Stimulated activated CD8-positive, alpha-beta memory T cell treated with anti-CD3 and anti-CD28 coated beads, Interleukin-7, amount 100 ng/mL, for 48 hours (primary cell): ENCODE measurements at places on chromosomes 11 and 22.

DNA sequence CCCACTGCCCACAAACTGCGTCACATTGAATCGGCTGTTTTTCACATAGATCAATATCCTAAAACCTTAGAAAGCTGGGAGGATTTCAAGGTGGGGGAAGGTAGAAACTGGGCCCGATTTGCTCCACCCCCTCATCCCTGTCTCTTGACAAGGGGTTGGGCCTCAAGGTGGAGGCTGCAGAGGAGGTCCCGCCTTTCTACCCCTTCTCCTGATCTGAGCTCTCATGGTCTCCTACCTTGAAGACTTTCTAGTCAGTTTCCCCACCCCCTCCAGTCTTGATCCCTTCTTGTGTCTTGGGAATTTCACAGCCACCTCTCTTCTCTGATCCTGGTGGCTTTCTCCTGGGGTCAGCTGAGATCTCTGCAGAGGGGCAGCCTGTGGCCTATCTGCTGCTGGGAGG is 4.5 kb upstream of the STARD10 start:
- DNase-seq, result no peak

DNA sequence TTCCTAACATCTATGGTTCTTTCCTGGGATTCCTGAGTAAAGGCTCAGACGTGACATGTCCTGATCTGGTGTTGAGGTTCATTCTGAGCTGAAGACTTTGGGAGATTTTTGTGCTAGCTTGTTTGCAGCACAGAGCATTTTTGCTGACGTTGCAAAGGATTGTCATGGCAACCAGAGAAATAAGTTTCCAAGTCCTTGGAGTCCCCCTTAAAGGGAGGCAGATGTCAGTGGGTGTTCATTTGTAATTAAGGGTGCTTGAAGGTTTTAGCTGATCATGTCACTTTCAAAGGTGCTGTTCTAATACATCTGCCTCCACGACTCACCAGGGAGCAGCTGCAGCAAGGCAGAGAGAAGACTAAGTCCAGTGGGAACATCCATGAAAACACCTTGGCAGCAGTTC is 5.4 kb upstream of the SYN3 start:
- DNase-seq, result no peak

- no peak for DNase-seq
Measured at GRCh38 chr22:19523240-19524169, 705 bp downstream of the CLDN5 start.

DNA sequence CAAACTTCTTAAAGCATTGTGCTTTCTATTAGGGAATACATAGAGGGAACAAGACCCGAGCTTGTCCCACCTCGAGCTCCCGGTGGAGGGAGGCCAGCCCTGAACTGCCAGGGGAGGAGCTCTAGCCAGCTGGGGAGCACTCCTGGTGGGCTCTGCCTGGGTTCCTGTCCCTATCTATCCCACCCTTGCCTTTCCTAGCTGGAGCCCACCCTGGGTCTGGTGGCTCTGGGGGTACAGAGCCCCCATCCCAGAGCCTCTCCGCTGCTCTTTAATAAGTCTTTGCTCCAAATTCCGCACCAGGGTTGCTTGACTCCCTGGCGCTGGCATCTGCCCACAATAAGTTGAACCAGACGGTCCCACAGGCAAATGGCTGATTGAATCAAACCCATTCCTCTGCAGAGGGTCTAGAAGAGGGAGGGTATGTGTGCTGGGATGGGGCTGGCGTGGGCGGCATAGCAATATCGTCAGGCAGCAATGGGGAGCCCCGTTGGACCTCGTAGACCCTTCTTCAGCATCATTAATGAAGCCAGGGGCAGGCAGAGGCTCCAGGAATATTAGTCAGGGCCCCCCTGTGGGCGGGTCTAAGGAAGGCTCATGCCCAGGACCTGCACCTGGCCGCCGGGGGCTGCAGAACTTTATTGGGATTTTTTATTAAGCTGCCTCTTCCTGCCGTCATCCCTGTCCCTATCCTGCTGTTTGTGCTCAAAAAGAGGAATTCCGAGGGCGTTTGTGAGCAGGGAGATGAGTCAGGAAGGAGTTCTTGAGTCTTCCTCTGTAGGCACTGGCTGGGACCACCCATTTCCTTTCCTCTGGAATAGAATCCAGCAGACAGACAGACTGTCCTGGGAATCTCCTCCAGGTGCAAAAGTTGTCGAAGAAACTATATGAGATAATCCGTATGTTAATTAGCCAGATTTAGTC is 38.5 kb upstream of the RIC3 start:
- DNase-seq, result no peak

GRCh38 chr22:20429254-20430100 is 8.1 kb downstream of the SCARF2 start:
- peak; percentile 59 for DNase-seq

GRCh38 chr11:74086242-74086884 is 77.5 kb upstream of the UCP3 start:
- no peak for DNase-seq

DNA sequence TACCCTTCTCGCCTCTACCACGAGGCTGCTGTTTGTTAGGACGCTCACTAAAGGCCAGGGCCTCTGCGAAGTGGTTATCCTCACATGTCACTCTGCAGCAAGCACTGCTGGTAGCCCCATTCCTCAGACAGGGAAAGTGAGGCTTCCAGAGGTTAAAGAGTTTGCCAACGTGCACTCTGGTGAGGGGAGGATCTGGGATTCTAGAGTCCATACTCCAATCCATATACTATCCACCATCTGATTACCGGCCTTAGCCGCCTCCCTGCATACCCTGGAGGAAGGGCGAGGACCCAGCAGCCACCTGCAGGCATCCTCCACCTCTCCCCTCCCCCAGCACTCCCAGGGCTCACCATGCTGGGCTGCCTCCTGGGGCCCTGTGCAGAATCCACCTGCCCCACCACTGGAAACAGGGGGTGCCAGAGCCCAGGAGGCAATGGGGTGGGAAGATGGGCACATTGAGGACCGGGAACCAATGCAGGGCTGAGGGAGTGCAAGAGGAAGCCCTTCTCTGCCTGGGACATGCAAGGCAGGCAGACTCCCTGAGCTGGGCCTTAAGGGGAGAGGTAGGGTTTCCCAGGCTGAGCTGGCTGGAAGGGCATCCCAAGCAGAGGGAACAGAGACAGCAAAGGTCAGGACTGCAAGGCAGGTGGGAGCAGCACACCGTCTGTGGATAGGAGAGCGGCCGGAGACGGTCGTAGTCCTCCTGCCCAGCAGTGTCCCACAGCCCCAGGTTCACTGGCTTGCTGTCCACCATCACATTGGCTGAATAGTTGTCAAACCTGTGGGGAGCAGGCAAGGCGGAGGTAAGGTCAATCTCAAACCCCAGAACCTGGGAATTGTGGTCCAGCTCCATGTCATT is 11.7 kb downstream of the RAC2 start:
- no peak for DNase-seq

- DNase-seq, result peak; percentile 42
Measured at GRCh38 chr11:67054836-67055523, 1.7 kb upstream of the RHOD start.
